ENCODE measurements at places on chromosomes 13 and 19.

GRCh38 chr19:12194827-12195731 is 32.2 kb downstream of the ZNF136 start:
- DNase-seq: no peak

DNA sequence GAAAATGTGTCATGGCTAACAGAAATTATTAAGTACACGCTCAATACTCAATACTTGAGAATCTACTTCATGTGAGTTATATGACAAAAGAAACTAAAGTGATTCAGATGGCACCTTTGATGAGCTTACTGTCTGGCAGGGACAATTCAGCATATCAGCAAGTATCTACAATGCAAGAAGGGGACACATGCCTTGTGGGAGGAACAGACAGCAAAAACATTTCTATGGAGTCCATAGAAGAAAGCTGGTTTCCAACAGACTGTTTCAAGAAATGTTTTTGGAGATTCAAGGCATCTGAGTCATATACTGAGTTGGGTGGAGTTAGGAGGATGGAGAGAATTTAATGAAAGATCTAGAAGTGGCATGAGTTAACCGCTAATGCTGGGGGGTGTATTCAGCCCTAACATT is 54.7 kb downstream of the MBNL2 start:
- no peak for DNase-seq

DNA sequence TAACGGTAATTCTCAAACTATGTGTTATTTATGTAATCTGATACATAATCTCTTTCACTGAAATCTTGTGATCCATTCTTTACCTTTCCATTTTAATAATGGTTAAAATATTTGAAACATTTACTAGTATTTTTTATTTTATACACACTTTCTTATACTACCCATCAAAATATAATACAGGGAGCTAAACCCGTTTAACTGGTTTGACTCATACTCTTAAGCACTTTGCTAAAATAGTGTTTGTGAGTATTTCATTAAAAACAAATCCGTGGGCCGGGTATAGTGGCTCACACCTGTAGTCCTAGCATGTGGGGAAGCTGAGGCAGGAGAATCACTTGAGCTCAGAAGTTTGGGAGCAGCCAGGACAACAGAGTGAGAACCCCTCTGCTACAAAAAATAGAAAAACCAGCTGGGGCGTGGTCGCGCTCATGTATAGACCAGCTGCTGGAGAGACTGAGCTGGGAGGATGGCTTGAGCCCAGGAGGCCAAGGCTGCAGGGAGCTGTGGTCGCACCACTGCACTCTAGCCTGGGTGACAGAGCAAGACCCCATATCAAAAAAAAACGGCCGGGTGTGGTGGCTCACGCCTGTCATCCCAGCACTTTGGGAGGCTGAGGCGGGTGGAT is 43.8 kb upstream of the DCUN1D2 start:
- DNase-seq: no peak

GRCh38 chr13:33138441-33138840 is 122.2 kb downstream of the KL start:
- DNase-seq: no peak

DNA sequence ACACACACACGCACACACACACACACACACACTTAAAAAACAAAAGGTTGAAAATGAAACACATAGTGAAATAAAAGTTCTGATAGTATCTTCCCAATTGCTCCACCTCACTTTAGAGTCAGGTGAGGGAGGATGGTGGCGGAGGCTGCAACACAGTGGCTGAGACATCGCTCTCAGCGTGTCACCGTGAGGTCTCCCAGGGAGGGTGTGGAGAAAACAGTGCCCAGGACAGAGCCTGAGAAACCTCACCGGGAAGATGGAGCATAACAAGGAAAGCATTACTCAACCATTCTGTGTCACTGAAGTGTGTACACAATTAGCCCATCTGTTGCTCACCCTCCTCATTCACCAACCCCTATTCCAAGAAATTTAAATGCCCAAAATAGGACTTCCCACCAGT is 111.4 kb upstream of the USP29 start:
- DNase-seq: no peak

DNA sequence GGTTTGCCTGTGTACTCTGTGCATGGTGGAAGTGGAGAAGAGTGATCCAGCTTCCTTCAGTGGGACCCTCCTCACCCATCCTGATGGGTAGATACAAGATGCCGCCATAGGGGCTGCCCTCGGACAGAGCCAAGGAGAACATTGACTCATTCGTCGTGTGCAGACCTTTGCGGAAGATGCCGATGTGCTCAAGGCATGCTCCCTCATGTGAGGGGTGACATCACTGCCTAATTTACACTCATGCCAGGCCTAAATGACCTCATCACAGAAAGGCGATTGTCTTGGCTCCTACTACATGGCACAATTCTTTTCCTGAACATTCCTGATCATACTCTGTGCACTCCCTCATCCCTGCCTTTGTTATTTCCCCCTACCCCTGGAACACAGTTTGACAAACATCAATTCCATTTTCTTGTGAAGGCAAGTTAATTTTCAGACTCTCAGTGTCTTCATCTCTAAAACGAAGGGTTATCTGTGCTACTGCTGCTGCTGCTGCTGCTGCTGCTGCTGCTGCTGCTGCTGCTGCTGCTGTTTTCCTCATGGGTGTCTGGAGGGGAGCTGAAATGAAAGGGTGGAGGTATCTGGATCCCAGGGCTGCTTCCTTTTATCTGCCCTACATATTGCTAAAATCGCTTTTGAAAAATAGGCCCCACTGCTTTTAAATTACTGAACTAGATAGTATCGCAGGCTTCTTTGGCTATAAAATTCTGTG is 146.5 kb upstream of the ARGLU1 start:
- no peak for DNase-seq

DNA sequence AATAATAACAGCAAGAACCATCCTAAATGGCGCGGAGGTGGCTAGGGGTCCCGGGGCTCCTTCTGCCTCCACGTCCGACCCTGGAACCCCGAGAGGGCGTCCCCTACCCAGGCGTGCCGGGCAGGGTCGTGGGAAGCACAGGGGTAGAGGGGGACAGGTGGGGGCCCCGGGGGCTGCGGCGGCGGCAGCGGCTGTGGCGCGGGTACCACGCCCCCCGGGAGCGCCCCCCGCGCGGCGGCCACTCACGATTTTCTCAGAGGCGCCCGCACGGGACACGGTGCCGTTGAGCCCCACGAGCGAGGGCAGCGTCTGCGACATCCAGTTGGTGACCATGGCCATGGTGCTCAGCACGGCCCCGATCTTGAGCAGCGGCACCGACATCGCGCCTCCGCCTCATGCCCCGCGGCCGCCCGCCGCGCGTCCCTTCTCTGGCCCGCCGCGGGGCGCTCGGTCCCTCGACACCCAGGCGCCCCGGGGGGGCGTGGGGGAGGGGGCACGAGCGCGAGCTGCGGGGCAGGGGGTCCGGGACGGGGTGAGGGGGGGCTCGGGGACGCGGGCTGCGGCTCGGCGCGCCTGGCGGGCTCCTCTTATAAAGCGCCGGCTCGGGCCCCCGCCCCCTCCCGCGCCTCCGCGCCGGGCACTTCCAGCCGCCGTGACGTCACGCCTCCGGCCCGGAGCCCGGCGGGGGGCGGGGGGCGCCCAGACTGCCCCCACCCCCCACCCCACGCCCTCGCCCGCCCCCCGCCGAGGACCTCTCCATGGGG is 22.9 kb downstream of the OLFM2 start:
- no peak for DNase-seq

DNA sequence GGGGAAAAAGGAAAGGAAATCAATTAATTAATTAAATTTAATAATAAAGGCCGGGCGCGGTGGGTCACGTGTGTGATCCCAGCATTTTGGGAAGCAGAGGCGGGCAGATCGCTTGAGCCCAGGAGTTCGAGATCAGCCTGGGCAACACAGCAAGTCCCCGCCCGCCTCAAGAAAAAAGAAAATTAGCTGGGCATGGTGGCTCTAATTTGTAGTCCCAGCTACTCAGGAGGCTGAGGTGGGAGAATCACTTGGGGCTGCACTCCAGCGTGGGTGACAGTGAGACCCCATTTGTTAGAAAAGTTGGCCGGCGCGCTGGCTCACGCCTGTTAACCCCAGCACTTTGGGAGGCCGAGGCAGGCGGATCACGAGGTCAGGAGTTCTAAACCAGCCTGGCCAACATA is 733 bp upstream of the CD320 start:
- DNase-seq: no peak
